ENCODE measurements at places on chromosomes 4 and X.

DNA sequence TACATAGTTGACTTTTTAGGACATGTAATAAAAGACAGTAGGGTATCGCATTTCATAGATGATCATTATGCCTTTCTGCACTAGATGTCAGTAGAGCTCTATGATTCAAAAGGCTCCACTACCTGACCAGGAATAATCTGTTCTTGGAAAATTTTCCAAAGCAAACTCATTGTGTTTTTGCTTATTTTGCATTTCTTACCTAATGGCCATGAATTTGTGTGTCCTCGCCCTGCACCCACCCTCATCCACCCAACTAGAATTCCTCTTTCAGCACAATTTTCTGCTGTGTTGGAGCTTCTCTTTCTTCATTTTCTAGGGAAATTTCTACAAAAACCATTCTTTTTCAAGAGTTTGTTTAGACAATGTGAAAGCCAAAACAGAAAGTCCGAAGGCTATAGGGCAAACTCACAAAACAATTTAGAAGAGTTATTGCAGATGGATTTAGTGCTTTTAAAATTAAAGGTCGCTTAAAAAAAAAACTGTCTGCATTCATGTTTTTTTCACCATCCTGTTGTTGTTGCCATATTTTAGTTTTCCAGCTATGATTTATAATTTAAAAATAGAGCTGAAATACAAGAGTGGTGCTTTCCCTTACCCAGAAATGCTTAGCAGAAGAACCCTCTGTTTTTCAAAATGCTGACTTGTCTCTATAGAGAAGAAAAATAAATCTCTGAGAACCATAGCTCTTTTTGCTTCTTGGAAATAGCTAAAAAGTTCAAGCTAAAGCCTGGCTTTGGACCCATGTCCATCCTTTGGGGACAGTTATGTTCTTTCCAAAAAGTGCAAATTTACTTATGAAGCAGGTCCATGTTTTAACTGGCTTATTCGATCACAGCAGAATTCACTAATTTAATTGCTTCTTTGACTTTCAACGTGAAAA, 183.7 kb downstream of the SPATA18 start:
- DNase-seq: no peak

- no peak for DNase-seq
These were observed 39.8 kb upstream of the CCKAR start for GRCh38 chr4:26530099-26530498.

GRCh38 chrX:138885886-138886285, 174.4 kb upstream of the FGF13 start:
- DNase-seq: no peak

GRCh38 chr4:1204286-1204827, 32.0 kb upstream of the SPON2 start:
- DNase-seq: peak; percentile 58

- DNase-seq: no peak
These were observed 47.5 kb downstream of the INTS12 start for GRCh38 chr4:105661028-105661427.

Measured in vagina (tissue), 2 donors.